ENCODE measurements at places on chromosomes 6 and 20.
A peak's percentile ranks its signal among the peaks of the same experiment; 100 is the strongest.

DNA sequence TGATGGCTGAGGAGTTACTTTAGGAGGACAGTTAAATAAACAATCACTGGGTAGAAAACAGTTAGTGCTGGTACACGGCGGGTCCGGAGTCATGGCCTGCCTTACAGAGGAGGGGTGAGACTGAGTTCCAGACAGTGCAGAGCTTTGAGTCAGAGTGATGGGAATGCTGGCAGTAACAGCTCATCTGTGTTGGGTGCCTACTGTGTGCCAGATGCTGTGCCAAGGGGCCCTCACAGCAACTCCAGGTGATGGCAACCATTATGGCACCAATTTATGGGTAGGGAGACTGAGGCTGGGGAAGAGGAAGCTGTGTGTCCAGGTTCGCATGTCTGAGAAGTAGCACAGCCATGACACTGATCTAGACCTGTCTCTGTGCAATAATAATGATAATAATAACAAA is 132.6 kb downstream of the CEBPB start:
- DNase-seq = no peak

DNA sequence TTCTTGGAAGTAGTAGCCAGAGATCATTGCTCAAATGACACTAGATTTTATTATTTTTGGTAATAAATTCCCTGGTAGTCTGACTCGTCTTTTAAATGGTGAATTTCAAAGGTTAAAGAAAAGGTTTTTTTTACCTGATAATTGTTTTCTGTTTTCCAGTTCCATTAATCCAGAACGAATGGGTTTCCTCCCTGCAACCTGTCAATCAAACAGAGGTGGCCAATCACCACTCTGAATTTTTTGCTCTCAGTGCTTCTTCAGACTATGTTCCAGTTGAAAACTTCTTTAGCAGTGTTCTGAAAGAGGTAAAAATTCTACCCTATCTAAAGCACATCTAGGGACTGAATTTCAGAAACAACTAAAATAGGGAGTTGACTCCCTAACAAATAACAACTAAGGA is 73.8 kb downstream of the PHIP start:
- no peak for DNase-seq

GRCh38 chr6:132456700-132457143 is 55.4 kb upstream of the MOXD1 start:
- no peak for DNase-seq

DNA sequence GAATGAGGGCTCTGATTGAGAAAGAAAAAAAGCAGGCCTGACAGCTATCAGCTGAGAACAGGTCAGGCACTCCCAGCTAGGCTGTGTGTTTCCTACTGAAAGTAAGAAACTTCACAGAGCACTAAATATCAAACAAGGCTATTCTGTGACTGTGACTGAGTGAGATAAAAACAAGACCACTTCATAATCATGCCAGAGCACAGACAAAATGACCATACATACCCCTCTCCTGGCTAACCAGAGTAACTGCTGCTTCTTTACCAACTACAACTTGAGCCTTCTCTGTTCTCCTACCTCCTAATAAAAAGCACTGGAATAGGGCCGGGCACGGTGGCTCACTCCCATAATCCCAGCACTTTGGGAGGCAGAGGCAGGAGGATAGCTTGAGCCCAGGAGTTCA is 6.8 kb upstream of the BTN1A1 start:
- peak; percentile 11 for DNase-seq

DNA sequence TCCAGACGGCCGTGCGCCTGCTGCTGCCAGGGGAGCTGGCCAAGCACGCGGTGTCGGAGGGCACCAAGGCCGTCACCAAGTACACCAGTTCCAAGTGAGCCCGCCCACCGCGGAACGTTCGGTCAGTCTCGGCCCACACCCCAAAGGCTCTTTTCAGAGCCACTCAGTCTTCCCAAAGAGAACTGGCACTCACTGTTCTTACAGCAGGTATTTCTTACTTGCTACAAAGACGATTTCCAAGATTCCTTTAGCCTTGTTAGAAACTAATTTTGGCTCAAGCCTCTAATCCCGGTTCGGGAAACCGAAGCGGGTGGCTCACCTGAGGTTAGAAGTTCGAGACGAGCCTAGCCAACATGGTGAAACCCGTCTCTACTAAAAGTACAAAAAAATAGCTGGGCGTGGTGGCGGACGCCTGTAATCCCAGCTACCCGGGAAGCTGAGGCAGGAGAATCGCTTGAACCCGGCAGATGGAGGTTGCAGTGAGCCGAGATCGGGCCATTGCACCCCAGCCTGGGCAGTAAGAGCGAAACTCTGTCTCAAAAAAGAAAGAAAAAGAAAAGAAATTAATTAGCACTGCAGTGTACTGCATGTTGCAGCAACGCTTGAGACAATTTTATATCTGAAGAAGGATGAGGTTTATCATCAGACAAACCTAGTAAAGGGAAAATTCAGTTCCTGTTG is 73.1 kb downstream of the OR2B2 start:
- DNase-seq = peak; percentile 21

- no peak for DNase-seq
These were observed 68.3 kb downstream of the PDE10A start for GRCh38 chr6:165594584-165595333.

DNA sequence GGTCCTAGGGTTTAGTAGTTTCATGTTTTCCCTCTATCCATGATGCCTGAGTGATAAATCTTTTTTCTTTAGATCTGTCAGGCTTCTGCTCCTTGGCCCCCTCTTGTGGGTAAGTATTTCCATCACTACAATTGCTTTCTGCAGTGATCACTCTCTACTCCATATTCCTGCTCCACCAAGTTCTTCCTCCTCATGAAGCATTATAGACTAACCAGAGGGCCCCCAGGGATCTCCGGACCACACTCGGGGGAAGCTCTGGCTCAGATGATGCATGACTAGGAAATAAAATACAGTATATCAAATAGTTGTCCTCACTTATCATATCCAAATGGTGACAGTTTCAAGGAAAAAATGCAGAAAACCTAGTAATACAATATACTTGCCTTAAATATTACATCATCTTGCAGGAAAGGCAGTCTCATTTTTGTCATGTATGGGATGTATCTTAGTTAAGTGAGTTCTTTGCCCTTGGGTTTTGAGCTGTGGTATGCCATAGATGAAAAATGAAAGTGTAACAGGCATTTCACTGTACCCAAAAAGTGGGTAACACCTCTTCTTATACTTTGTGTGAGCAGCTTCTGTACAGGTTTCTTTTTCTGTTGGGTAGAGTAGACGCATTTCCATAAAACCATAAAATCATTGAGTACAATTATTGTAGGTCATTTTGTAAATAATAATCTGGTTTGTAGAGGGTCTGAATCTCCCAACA is 200.9 kb upstream of the EYA4 start:
- peak; percentile 12 for DNase-seq

- DNase-seq = no peak
These were observed 349.3 kb downstream of the FARS2 start for GRCh38 chr6:5610640-5611039.

DNA sequence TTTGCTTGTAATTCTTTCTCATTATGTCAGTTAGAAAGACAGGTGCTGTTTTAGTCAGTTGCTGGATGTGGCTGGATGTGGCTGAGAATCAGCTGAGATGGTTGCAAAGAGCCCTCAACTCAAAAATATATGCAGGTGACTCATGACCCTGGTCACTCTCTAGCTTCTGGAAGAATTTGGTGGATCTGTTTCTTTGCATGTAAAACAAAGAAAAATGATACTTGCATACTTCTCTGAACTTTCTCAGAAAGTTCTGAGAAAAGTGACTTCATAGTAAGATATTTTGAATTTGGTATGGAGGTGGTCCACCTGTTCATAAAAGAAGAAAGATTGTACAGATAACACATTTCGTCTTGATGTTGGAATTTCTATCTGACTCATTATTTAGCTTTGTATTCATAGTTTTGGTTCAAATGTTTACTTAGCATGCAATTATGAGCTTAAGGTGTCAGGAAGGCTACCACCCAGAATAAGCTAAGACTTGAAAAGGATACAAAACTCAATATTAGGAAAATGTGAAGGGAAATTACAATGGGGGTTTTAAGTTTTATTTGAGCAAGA is 163.2 kb upstream of the OLIG3 start:
- DNase-seq = no peak

DNA sequence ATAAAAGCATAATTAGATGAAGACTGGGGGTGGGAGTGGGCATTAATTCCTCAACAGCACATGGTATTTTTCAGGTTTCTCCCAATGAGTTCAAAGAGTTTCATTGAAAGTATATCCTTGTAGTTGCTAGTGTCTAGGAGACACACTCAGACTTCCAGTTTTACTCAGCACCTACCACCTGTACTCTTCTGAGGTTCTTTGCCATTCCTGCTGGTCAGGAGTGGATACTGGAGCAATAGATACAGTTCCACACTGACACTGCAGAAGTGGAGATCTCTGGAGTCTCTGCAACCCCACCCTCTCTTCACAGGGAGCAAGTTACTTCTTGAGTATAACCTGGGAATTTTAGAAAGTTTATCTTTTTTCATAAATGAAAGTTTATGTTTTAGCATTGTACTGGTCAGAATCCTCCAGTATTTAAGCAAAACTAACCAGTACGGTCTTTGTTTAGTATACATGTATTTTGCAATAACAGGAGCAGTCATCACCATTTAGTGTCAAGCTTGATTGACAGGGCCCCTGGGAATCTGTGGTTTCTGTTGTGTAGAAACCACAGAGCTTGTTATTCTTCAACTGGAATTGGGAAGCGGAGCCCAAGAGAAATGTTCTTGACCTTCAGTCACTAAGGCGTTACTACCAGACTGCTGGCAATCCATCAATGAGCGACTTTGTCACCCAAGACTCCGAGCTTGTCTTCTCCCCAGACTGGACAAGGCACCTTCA is 148.1 kb downstream of the ZDHHC14 start:
- DNase-seq = peak; percentile 19

DNA sequence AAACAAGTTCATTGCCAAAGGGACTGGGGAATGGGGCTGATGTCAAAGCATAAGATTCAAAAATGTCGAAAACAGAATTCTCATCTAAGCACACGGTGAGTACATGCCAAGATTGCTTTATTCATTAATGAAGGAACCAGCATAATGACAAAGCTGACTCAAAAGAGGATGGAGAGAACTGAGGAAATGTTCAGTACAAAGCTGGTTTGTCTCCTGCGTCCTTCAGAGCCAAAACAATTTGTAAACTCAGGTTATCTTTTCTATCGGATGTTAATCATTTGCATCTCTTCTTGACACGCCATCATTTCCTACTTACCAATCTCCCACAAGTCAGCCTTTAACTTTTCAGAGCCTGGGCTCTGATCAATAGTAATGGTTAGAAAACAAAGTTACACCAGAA is 195.6 kb upstream of the PMEPA1 start:
- no peak for DNase-seq

- no peak for DNase-seq
These were observed 95.6 kb downstream of the SYCP2 start for GRCh38 chr20:59837623-59838394.

DNA sequence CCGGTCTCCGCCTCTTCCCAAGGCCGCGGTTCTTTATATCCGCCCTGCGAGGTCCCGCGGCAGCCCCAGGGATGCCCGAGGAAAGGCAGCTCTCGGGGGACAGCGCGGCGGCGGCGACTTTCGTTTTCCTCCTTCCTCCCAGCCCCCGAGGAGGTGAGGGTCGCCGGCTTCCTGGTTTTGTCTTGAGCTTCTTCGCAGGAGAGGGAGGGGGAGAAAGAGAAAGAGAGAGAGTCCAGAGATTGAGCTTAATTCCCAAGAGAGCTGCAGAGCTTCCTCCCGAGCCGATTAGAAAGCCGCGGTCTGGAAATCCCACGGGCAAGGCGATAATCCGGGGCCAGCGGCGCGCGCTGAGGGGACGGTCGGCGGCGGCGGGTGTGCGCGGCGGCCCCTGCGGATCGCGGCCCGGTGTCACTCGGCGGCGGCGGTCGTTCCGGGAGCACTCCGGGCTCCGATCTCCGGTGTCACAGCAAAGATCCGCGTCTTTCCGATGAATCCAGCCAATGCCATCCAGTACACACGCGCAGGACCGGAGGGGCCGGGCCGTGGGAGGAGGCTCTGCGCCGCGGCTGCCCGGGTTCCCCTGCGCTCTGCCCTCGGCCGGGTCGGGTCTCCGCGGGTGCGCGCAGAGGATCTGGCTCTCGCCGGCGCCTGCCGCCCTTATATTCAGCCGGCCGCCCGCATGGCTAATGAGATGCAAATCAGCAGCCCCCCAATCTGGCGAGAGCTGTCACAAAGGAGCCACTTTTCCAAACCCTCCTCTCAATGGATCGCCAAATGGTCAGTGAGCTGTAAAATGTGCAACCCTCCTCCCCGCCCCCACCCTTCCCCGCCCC is at the start of gene DLL1:
TSS of gene DLL1 (minus strand) at position 783 of the 833 bp plus-strand sequence. CDS start 939 bp downstream, outside the sequence.
- peak; percentile 76 for DNase-seq

GRCh38 chr6:160462551-160463109 is 114.5 kb downstream of the SLC22A3 start:
- DNase-seq = peak; percentile 80

DNA sequence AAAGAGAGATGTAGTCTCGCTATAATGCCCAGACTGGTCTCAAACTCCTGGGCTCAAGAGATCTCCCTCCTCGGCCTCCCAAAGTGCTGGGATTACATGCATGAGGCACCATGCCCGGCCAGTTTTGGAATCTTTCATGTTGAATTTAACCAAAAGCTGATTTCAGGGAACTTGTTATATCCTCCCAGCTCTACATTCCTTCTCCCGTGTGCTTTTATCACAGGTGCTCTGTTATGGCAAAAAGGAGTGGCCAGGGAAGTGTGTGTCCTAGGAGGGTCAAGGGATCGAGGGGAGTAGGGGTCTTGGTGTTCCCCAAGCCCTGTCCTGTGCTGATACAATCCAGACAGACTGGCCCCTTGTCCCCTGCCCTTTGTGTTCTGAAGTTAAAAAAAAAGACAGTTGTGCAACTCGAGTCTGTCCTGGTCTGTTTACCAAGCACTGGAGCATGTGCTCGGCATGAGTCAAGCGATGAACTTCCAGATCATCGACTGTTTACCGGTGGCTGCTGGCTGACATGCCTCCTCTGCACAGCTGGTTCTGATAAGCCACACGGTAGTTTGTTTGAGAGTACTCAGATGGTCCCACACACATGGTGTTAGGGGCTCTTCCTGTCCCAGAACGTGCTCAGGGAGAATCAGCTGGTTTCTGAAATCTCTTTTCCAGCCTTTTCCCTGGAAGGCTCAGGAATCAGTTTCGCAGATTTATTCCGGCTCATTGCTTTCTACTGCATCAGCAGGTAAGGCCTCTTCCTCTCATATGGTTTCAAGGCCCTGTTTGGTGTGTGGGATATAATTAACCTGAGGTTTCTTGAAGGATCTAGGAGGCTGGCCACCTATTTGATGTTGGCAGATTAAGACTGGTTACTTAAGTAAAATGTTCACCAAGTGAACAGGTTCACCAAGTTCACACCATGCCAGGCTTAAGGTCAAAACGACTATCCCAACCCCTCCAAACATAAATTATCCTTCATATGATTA is 52.6 kb upstream of the NAA20 start:
- peak; percentile 89 for DNase-seq

DNA sequence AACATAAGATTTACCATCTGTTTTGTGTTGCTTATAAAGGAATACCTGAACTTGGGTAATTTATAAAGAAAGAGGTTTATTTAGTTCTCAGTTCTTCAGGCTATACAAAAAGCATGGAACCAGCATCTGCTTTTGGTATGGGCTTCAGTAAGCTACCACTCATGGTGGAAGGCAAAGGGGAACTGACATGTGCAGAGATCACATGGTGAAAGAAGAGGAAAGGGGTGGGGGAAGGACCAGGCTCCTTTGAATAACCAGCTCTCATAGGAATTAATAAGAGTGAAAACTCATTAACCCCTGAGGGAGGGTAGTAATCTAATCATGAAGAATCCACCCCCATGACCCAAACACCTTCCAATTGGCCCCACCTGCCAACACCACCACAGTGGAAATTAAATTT is 89.5 kb upstream of the TMEM170B start:
- DNase-seq = no peak

Data from GM03348 (cell line).